ENCODE measurements at places on chromosomes 1 and 21.
A peak's percentile ranks its signal among the peaks of the same experiment; 100 is the strongest.

- no peak for DNase-seq
Observed at GRCh38 chr1:26476958-26477357, 4.7 kb downstream of the HMGN2 start.

- no peak for DNase-seq
Observed at GRCh38 chr1:8281843-8282509, 35.9 kb upstream of the SLC45A1 start.

DNA sequence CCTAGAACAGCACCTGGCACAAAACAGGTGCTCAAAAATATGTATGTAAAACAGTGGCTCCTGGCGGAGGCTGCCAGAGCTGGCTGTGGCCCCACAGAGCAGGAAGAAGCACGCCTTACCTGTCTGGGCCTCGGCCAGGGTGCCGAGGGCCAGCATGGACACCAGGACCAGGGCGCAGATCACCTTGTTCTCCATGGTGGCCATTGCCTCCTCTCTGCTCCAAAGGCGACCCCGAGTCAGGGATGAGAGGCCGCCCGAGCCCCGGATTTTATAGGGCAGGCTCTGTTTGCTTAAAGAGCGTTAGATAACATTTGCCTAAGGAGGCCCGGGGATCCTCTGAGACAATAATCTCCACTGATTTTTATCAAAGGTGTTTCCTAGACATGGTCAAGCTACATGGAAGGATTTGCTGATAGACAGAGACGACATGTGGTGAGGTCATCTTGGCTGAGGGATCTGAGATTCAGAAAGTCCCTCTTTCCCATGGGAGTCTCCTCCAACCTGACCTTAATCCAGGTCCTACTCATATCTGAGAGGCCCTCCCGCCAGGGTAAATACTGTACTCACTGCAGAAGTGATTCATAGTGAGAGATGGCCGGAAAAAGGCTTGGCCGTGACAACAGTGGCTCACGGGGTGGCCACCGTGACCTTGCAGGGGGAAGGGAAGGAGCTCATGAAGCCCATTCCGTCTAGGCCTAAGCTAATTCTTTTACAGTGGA lies at the start of gene TFF1:
TSS of gene TFF1 (minus strand) at position 244 of the 719 bp plus-strand sequence. CDS start at position 204, 40 bp downstream.
- DNase-seq, result no peak

GRCh38 chr1:56464294-56464693 lies 115.1 kb downstream of the PLPP3 start:
- no peak for DNase-seq

DNA sequence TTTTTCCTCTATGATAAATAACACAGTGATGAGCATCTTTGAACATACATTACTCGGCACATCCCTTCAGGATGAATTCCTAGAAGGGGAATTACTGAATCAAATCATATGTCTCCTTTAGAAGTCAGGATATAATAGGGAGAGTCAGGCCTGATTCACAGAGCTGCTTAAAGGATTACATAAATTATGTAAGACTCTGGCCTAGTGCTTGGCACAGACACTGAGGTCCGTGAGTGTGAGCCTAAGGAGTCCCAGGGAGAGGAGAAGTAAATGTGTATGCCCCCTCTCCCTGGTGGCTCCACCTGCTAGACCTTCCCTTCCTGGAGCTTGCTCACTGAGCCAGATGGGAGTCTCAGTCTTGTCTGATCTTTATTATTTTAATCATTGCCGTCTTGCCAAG lies 8.6 kb upstream of the FOXE3 start:
- DNase-seq, result no peak

DNA sequence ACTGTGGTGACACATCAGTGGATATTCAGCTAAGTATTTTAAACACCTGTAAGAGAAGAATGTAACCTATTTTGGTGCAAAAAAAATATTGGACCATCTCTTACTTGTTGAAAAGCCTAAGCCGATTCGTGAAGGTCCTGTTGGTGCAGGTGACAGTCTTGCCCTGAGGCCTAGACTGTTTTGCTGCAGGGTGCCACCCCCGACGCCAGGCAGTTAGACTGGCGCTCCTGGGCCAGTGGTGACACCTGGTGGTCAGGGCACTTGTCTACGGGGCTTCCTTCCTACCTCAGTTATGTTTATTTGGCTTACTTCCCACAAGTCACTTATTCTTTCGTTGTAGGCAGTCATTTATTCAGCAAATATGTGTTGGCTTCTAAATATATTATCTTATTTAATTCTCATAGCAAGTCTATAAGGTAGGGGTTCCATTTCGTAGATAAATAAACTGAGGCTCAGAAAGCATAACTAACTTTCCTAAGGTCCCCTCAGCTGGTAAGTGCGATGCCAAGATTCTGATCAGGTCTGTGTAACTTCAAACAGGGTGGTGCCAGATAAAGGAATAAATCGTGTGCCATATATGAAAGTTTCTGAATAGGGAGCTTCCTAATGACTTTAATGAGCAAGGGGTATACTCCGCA lies 1.9 kb downstream of the EEIG2 start:
- DNase-seq, result peak; percentile 78

GRCh38 chr1:66041654-66042053 lies 249.0 kb downstream of the PDE4B start:
- no peak for DNase-seq

All from stimulated activated naive CD4-positive, alpha-beta T cell treated with Interleukin-2 at 50 U/mL for 16 hours (primary cell).